NCI-H2107 (cell line): ENCODE measurements at places on chromosomes 5 and 9.

DNA sequence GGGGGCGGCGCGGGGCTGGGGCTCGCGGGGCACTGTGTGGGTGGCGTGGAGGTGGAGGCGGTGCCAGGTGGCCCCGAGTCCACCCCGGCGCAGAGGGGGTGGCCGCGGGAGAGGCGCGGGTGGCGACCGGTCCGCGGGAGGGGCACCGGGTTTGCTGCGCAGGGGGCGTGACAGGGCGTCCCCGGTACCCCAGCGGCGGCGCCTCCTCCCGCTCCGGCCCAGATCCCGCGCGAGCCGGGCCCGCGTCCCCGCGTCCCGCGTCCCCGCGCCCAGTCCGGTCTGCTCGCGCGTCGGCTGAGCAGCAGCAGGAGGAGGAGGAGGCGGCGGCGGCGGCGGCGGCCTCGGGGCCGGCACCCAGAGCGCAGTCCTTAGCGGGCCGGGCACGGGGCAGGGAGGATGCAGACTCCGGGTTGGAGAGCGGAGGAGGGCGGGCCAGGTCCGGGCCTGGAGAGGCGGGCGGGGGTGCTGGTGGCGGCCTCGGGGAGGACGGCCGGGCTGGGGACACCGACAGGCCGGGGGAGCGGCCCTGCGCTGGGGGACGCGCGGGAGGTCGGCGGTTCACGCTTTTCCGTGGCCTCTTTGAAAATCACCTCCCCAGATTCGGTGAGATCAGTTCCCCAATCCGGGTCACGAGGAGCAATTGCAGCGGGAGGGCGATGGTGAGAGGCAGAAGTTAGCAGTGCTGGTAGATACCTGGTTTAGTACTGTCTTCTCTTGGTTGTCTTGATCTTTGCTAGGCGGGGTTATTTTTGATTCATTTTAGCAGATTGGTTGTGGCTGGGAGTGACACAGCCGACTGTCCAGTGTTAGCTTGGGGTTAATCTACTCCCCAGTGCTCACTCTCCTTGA, 1.7 kb downstream of the TRIO start:
- peak; percentile 47 for DNase-seq

- DNase-seq = no peak
These were observed at the start of gene CAMK2A for GRCh38 chr5:150289551-150290390. CAMK2A (minus strand) TSS chr5:150289773; CDS start chr5:150289625, 148 bp downstream.

GRCh38 chr9:14281136-14281795, 32.7 kb downstream of the NFIB start:
- no peak for DNase-seq

DNA sequence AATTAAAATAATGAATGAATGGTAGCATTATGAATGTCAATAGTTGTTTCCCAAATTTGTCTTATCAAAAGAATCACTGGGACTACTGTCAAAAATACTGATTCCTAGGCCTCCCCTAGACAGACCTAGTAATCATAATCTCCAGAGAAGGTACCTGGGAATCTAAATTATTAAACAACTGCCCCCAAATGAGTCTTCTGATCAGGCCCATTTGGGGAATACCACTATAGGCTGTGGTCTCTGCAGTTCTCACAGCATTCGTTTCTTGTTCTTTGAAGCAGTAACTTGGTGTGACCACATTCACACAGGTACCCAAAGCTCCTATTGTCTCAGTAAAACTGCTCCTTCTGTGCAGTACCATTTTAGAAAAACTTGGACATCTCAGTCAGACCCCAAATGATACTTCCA, 230.9 kb downstream of the PIK3R1 start:
- DNase-seq = no peak

DNA sequence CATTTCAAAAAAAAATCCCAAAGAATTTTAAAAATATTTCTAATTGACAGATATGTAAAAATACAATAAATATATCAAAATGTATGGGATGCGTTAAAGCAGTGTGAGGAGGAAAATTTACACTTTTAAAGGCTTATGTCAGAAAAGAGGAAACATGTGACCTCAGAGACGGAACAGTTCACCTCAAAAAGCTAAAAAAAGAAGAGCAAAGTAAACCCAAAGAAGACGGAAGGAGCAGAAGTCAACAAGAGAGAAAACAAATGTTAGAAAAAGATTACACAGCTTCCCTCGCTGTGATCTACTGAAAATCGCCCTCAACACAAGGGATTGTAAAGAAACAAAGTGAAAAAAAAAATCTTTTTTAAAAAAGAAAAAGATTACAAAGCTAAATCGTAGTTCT, 186.9 kb downstream of the AUH start:
- DNase-seq = no peak

- no peak for DNase-seq
These were observed 39.5 kb downstream of the PTPN3 start for GRCh38 chr9:109458453-109459211.

DNA sequence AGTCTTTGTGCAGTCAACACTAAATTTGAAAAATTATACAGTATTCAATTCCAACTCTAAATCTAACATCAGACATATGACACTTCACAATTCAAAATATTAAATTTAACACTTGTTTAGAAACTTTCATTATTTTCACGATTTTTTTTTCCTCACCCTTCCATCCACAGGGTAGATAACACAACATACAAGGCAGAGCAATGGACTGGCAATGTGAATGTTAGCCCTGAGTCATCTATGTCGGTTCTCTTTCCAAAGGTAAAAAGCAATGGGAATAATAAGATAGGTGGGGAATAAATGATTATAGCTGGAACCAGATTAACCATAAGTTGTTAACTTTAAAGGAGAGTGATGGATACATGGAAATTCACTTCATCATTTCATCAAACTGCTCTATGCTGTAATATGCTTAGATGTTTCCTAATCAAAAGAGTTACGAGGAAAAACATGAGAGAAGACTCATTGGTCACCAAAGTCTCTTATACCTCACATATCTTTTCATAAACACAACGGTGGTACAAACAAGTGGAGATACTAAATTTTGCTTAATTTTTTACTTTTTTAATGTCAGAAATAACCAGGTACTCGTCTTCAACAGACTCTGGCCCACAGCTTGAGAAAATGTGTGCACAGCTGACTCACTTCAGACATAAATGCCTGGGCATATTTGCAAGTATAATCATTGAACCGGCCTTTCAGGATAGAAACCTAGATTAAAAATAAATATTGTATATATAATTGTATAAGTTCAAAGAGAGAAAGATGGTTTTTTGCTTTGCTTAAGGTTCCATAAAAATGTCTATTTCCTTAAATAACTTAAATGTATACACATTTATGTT, 23.0 kb downstream of the RFX3 start:
- no peak for DNase-seq
